ENCODE measurements at places on chromosomes 13 and 19. TPM values are rescaled to one million over a fixed set of nuclear protein-coding genes. Genes with fewer than 3 reads are reported as not detected.

DNA sequence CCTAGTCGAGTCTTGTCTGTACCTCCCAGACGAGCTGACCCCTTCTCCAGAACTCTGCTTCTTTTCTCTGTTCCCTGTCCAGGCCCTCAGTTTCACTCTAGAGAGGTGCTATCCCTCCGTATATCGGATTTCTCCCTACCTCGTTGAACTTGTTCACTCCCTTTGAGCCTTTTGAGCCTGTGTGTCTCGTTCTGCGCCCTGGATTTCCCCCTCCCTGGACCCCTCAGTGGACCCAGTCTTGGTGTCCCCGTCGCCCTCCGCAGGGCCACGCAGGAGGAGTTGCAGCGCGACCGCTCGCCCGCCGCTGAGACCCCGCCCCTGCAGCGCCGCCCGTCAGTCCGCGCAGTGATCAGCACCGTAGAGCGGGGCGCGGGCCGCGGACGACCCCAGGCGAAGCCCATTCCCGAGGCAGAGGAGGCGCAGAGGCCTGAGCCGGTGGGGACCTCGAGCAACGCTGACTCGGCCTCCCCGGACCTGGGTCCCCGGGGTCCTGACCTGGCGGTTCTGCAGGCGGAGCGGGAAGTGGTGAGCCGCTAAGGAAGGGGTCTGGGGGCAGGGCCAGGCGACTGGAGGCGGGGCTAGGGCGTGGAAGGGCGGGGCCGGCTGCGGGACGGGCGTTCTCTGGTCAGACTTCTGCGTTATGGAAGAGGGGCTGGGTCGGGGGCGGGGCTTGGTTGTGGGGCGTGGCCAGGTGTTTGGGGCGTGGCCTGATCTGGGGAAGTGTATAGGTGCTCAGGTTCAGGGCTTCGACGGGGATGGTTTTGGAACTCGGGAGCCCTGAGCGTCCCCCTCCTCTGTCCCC lies 5.5 kb downstream of the EPS8L1 start:
- peak; percentile 44 for DNase-seq

- peak; percentile 60 for DNase-seq
Measured at GRCh38 chr13:76754414-76754813, 131.8 kb downstream of the KCTD12 start.

- DNase-seq = no peak
Measured at GRCh38 chr19:5372572-5373200, 32.1 kb upstream of the PTPRS start.

DNA sequence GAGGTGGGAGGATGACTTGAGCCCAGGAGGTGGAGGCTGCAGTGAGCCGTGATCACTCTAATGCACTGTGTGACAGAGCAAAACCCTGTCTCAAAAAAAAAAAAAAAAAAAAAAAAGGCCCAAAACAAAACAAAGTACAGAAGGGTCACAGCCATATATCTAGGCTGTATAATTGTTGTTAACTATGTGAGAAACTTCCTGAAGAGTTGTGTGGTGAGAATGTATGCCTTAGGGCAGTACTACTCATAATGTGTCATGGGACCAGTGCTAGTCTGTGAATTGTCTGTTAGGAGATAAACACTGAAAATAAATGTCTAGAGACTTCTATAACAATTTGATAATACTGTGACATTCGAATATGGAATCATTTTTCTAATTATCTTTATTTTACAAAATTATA lies 43.1 kb downstream of the PAN3 start:
- peak; percentile 79 for DNase-seq

GRCh38 chr19:5832061-5832460 lies 7.4 kb downstream of the FUT6 start:
- no peak for DNase-seq

- DNase-seq = peak; percentile 52
Measured at GRCh38 chr13:97574926-97575325, 141.0 kb downstream of the RAP2A start.

- peak; percentile 81 for DNase-seq
Measured at GRCh38 chr19:4375164-4376027, 25.0 kb downstream of the SH3GL1 start.

GRCh38 chr13:100987948-100988347 lies 313.4 kb upstream of the TMTC4 start:
- DNase-seq = peak; percentile 26

DNA sequence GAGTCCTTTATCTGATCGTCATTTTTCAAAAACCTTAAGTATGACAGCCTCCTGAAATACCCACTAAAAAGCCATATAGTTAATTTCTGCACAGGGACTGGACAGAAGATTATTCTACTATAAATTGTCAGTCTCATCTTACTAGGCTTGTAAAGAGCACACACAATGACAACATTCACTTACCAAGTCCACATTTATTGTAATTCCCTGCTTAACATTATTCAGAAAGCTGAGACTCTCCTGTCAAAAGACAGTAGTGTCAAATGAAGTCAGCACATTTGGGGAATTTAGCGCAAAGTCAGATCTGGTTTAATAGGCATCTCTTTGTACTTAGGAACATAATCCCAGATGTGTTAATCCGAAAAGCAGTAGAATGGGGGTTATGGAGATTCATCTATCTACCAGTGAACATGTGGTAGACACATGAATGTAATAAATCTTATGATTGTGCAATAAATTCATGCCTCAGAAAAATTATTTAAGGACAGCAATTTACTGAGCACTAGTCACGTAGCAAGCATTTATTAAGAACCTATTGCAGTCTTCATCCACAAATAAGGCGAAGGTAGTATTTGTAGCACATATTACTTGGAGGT lies 224.6 kb upstream of the GPC6 start:
- no peak for DNase-seq

The CD70 gene
- total RNA-seq = not detected

The CD209 gene
- total RNA-seq = not detected
